Right ventricle myocardium superior (tissue), 1 donor: ENCODE measurements at places on chromosomes 7 and 10.

- DNase-seq: no peak
Observed at GRCh38 chr10:36110097-36110496, 468.0 kb upstream of the FZD8 start.

- DNase-seq: no peak
Observed at GRCh38 chr10:89392974-89393373, 551 bp downstream of the IFIT1 start.

- no peak for DNase-seq
Observed at GRCh38 chr7:41175435-41175834, 527.5 kb downstream of the INHBA start.

DNA sequence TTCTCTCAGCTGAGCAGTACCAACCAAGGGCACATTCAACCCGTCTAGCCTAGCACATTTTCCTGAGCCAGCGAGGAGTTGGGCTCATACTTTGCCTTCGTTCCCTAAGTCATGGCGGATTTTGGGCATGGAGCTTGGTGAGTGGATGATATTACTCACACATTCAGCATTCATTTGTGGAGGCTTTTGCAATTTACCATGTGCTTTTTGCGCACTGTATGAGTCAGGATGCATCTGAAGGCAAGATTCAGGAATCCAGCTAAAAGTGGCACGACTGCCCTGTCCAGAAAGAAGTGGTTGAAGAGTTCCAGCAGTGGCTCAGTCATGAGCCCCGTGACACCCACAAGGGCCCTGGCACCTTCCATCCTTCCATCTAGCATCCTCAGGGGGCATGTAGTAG is 24.2 kb upstream of the MGMT start:
- DNase-seq: no peak

- no peak for DNase-seq
Observed at GRCh38 chr10:120949609-120950031, 98.5 kb downstream of the WDR11 start.

DNA sequence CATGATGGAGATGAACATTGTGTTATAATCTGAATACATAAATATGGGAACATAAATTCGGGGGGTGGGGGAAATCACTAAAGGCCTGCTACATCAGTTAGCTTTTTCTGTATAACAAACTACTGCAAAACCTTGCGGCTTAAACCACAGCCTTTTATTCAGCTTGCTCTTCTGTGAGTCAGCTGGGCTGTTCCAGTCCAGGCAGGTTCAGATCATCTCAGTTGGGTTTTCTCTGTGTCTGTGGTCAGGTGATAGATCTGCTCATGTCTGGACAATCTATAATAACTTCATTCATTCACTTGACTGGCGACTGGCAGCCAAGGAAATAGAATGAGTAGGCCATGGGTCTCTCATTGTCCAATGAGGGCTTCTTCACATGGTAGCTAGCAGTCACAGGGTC is 23.5 kb downstream of the HTR7 start:
- DNase-seq: no peak

- DNase-seq: no peak
Observed at GRCh38 chr10:60237977-60238758, 151.5 kb downstream of the ANK3 start.

DNA sequence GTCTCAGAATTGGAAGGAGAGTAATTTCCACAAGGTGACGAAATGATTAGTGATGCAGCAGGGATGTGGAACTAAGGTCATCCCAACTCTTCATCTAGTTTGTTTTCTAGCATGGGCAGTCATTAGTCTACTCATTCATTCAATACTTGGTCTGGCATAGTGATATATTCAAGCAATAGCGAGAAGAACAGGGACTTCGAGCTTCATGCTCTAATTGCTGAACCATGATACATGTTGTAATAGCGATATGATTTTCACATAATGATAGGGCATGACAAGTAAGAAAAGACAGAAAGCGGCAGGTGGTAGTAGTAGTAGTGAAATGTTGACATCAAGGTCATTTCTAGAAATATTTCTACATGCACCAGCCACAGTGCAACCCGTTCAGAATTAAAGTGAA is 652.1 kb downstream of the PHTF2 start:
- no peak for DNase-seq

GRCh38 chr7:131844369-131844768 is 287.9 kb upstream of the PODXL start:
- no peak for DNase-seq

- DNase-seq: no peak
Observed at GRCh38 chr7:94396596-94396995, 1.9 kb downstream of the COL1A2 start.

DNA sequence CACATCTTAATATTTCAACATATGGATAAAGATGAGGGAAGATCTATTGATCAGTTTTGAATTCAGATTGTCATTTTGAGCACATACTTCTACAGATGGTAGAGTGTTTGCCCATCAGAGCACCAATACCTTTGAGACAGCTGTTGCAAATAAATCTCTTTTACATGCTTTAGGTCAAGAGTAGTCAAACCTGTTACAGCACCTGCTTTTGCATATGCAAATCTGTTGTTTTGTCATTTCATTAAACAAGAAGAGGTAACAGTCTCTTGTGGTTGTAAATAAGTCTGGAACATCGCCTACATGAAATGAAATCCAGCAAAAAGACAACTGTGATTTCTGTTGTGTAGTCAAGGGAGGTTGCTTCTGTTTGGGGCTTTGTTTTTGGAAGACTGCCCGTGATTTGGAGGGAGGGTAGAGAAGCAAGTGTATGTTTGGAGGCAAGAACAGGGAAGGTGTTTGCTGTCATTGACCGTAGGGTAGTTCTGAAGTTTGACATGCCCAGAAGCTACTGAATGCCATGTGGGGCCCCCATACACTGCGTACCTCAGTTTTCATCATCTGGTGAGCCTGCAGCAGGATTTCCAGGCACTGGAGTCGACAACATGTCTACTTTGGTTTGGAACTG is 233.6 kb upstream of the PPP1R3A start:
- DNase-seq: no peak

DNA sequence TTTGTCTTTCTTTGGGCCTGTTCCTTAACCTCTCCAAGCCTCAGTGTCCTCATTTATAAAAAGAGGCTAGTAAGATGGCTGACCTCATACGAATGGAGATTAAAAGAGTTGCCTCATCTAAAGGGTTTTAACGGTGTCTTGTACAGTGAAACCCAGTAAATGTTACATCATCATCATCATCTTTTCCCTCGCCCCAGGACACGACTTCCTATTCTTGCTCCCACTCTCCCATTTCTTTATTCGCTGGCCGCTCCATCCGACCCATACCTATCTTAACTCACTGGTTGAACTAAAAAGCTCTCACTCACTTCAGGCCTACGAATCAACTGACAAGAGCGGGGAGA is 554 bp downstream of the FRA10AC1 start:
- no peak for DNase-seq

DNA sequence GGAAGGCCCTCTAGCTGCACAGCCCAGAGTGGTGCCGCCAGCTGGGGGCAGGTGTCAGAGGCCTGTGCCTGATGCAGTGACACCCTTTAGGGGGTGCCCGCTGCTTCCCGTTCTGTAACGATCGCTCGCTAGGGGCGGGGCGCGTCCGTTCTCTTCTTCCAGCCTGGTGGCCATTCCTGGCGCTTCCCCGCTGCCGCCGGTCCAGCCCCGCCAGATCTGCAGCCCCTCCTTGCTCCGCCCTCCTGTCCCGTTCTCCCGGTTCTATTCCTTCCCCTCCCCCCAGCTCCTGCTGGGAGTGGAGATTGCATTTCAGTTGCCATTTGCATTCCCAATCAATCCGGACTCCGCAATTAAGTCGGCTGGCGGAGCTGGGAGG is 39.2 kb downstream of the AGAP3 start:
- DNase-seq: peak; percentile 78

GRCh38 chr7:143012001-143012400 is 14.9 kb downstream of the OR9A2 start:
- no peak for DNase-seq

GRCh38 chr10:44755481-44755880 is 155.7 kb upstream of the TMEM72 start:
- DNase-seq: no peak

- DNase-seq: no peak
Observed at GRCh38 chr10:51255381-51255780, 181.1 kb downstream of the PRKG1 start.

- DNase-seq: no peak
Observed at GRCh38 chr7:158603773-158604755, 16.4 kb upstream of the PTPRN2 start.

- DNase-seq: no peak
Observed at GRCh38 chr10:44295644-44296241, 89.2 kb downstream of the CXCL12 start.

DNA sequence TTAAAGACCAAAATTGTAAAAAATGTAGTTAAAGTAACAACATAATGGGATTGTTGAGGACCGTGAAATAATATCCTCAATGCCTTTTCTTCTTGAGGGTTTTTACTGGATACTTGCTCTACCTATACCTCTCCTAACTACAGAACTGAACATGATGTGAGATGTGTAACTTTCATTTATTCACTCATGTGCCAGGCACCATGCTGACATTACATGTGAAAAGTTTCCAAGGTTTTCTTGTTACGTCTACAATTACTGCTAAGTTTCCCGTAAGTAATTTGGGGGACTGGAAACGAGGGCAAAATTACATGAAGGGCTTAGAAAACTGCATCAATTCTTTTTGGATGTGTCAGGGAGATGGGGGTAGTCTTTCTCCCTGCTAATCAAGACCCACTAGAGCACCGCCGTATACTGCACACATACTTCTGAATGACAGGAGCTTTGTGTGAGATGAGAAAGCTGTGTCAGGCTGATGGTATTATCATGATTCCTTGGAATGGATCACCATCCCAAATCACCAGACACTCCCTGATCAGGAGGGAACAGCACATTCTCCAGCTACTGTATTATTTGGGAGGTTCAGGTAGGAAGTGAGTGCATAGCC is 41.8 kb downstream of the PTPRZ1 start:
- DNase-seq: no peak

- no peak for DNase-seq
Observed at GRCh38 chr7:127953423-127954356, 77.5 kb downstream of the LRRC4 start.

DNA sequence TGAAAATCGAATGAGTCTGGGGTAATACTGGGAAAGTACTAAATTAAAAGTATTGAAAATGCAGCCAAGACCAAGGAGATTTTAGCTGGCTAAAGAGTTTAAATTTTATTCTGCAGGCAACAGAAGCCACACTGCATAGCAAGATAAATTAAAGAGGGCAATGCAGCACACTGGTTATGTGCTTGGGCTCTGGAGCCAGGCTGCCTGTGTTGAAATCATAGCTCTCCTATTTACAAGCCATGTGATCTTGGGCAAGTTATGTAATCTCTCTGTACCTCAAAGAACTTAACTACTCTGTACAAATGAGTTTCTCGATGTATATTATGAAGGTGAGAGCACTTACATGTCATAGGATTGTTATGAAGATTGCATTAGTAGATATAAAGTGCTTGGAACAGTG is 9.9 kb downstream of the SLC25A13 start:
- DNase-seq: peak; percentile 59

DNA sequence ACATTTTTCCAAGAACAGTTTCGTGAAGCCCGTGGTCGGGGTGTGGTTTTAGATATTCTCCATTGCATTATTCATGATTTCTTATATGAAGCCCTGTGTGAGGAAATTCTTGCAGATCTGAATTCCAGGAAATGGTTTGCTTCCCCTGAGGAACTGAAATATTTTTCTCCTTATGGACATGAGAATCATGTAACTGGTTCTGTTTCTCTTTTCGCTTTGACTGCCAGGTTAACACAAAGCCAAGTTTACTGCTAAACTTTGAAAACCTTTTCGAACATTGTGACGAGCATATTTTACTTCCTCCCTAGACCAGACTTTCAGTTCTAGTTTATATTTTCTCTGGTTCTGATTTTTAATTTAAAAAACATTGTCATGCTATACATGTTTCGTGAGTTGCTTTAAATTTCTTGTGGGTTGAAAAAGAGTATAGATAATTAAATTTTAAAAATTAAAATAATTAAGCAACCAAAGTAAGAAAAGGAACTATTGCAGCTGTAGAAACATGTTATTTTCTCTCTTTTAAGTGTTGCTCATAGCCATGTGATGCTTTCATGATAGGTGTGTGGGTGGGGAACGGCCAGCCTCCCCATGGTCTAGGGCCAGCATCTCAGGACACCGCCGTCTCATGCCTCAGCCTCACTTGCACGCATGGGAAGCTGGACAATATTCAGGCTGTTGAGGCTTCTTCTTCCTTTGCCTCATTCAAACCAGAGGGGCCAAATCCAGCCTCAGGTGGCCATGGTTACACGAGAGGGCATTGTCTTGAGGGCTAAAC is 97.1 kb downstream of the CREB5 start:
- DNase-seq: no peak

GRCh38 chr10:18906636-18907035 is 142.0 kb upstream of the MALRD1 start:
- no peak for DNase-seq

DNA sequence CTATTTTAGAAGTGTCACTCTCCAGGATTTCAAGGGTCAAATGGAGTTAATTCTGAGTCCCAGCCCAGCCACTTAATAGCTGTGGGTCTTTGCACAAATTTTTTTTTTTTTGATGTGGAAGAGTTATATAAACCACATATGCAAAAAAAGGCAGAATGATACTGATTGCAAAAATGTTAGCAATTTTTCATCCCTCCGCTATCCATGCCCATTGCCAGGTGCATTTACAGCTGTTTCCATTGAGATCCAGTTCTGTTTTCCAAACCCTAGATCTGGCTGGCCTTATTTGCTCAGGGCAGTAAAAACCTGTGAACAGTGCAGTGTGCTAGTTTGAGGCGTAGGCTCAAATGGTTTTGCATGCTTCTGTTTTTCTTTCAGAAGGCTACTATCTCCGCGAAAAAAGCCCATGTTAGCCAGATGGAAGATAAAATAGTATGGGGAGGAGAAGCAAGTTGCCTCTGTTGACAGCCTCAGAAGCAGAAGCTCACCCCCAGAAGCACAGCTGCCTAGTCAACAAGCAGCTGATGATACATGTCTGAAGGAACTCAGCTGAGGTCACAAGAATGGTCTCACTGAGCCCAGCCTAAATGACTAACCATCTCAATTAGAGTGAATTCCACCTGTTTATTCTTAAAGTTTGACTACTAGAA is 997 bp upstream of the ZNF138 start:
- DNase-seq: no peak

GRCh38 chr7:23788843-23789242 is 78.8 kb downstream of the STK31 start:
- no peak for DNase-seq

- peak; percentile 67 for DNase-seq
Observed at GRCh38 chr7:1076184-1077072, 11.5 kb upstream of the GPER1 start.
